ENCODE measurements at places on chromosomes 1 and 21.

- no peak for DNase-seq
Measured at GRCh38 chr1:88284066-88284465, 400.0 kb upstream of the PKN2 start.

GRCh38 chr1:13661539-13661938, 38.4 kb upstream of the PRDM2 start:
- no peak for DNase-seq

DNA sequence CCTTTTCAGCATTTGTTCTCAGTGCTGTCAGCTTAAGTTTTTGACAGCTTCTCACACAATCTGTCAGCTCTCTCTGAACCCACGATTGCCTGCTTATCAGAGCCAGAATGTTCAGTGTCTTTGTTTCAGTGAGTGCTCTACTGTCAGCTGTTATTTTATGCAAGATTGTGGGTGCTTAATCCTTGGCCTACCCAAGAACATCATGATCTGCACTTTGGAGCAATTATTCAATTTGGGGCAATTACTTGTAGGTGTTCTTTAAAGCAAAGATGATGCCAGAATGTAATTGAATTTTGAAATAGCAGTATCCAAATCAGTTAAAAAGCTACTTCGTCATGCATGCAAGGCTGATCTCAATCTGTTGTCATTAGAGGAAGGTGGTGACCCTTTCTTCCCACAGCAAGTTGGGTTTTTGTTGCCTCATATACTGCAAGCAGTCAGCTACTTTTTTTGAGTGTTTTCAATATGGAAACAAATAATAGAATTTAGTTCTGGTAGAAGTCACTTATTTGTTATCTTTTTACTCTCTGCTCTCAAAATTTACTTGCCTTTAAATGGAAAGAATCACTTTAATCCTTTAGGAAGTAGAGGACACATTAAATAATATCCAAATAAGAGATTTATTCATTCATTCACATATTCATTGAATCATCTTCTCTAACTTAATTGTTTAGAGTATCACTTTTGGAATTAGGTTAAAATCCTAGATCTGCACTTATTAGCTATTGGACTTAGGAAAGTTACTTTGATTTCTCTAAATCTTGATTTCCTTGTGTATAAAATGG, 253.5 kb upstream of the CACYBP start:
- no peak for DNase-seq

DNA sequence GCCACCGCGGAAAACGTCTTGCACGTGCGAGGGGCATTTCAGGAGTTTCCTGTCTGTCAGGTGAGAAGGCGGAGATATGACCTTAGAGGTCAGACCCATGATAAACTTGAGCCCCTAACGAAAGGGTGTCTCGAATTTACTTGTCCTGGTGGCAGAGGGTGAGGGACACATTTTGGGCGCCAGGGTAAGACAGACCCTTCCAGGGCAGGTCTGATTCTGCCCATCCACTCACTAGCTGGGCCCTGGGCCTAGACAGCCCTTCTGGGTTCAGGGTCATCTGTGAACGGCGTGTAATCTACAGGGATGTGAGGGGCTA, 395 bp upstream of the CSRP1 start:
- DNase-seq: no peak

DNA sequence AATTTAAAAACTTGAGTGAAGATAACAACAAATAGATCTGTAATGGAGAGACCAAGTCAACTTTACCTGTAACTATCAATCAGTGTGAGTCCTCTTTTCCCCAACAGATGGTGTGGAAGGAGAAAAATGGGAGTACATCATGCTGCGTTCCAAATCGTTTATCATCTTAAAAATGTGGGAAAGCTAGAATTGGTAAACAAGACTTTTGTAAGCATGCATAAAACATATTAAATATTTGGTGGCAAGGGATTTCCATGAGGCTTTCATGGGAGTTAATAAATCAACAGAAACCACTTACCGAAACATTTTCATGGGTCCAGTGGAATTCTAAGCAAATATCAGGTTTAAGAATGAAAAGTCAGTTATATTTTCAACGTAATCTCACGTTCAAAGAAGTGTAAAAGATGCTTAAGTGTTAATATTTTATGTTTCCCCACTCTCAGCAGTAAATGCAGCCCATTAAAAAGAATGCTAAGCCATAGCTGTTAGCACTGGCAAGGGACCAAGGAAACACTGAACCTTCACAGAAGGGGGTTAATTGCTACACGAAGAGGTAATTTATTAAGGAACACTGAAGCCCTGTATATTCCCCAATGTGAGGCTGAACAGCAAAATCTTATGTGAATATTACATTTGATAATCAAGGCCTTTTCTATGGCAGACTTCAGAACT, 117.0 kb downstream of the ZC3H11B start:
- DNase-seq: no peak

- no peak for DNase-seq
Measured at GRCh38 chr1:103243481-103243880, 135.2 kb upstream of the COL11A1 start.

DNA sequence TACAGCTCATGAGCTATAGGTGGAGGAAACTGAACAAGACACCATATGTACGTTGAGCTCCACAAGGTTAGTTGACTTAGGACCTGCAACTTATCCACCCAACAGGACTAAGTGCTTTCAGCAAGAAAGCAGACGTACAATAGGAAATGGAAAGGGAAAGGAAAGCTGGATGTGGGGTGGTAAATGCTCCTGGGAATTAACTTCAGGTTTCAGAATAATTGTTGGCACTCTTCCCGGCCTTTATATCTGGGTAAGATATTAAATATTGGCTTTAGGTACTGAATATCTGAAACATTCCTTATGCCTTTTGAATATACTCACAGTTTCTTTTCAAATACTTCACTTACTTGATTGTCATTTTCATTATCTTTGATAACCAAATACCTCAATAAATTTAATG, 36.3 kb downstream of the GLMN start:
- no peak for DNase-seq

- DNase-seq: no peak
Measured at GRCh38 chr1:4755301-4755845, 101.0 kb downstream of the AJAP1 start.

DNA sequence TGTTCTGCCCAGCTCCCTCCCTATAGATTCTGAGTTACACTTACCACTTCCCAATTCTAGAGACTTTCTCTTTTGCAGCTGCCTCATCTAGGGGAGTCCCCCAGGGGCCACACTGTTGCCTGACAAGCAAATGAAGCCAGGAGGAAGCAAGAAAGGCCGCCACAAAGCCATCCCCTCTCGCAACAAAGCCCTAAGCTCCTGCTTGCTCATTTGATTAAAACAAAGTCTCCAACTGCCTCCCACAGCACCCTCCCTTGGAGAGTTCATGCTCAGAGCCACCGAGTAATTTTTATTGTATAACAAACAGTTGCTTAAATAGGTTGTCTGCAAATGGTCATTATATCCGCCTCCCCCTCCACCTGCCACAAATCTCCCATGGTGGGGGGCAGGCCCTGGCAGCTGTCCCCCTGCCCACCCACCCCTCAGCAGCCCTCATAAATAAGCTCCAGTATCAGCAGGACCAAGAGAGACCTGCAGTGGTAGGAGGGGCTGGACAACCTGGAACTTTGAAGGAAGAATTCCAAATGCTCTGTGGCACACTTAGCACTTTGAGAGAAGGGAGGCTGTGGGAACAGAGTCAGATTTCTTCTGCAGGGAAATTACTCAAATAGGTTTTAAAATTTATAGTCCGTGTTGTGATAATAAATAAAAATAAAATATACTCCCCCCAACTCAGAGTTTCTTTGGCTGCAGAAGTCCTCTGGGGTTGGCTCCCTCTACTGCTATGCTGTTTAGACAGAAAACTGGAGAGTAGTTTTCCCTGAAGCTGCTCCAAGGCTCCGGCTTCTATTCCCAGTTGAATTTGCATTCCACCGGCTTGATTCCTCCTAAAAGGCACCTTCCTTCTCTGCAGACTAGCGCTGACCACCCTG, 237.5 kb downstream of the TTLL7 start:
- no peak for DNase-seq

DNA sequence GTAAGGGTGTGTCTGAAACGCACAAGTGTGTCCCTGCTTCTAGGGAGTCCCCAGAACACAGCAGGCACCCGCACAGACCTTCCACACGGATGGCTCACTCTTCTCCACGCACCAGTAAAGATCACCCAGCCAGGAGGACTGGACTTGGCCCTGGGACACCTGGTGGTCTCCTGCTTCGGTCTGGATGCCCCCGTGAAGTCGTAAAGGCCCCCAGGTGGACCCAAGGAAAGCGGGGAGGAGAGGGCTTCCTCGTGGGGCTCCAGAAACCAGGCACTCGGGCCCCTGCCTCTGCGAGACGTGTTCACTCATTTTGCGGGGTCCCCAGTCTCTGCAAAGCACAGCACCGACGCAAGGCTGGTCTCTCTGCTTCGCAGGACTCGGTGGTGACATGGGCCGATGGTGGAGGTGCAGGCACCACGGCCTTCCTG, 20.2 kb upstream of the COL6A2 start:
- DNase-seq: no peak

DNA sequence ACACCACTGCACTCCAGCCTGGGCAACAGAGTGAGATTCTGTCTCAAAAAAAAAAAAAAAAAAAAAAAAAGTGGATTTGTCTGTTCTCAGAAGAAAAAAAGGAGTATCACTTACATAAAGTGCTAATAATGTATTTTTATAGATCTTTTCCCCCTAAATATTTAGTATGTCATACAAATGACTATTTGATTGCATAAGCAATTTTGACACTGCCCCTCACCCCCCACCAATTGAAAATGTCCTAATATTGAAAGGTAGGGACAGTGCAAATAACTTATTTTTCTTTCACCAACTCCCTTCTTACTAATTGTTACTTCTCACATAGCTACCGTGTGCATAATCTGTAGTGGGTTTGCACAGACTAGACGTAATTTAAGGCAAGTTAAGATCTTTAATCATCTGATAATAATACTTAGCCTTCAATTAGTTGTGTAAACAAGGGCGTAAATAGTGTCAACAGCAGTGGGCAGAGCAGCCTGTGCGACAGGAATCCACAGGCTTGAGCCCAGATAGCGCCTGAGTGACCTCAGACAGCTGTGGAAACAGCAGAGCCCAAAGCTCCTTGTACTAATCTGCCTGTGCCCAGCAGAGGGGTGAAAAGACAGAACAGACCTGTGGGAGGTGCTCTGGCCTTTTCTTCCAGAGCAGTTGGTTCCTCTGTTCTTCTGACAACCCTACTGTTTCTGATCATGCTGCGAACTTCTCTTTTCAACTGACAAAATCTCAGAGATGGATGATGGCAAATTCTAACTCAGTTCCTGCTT, 4.5 kb upstream of the IER5 start:
- no peak for DNase-seq

- DNase-seq: no peak
Measured at GRCh38 chr1:86646256-86646655, 58.1 kb upstream of the SH3GLB1 start.

DNA sequence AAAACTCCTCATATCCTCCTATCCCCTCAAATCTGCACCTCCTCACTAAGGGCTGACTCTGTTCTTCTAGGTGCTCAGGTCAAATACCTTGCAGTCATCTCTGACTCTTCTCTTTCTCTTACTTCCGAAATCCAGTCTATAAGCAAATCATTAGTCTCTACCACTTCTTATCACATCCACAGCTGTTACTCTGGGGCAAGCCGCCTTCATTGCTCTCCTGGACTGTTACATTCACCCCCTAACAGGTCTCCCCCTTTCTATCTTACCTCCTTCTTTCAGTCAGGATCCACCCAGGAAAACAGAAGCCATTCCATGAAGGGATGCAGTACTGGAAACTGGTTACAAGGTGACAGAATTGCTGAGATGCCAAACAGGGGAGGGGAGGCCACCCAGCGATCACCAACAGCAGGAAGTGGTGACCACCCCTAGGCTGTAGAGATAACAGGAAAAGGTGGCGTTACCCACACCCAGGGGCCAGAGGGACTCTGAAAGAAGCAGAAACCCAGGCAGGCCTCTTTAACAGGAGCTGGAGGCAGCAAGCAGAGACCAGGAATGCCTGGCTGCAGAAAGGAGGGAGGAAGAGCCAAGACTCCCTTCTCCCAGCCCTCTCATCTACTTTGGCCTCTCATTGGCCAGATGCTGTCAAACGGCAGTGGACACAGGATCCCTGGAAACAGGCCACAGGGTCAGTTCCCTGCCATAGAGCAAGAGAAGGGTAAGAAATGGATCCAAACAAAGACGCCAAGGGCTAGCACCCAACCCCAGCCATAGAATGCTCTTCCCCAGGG, 55.5 kb upstream of the FOXO6 start:
- no peak for DNase-seq

- no peak for DNase-seq
Measured at GRCh38 chr1:5430911-5431697, 561.1 kb downstream of the NPHP4 start.

GRCh38 chr21:38303300-38303699, 46.5 kb downstream of the KCNJ15 start:
- no peak for DNase-seq

- no peak for DNase-seq
Measured at GRCh38 chr1:104018922-104019674, 269.4 kb downstream of the AMY1C start.

- no peak for DNase-seq
Measured at GRCh38 chr1:146013559-146013922, 8.0 kb downstream of the HJV start.

DNA sequence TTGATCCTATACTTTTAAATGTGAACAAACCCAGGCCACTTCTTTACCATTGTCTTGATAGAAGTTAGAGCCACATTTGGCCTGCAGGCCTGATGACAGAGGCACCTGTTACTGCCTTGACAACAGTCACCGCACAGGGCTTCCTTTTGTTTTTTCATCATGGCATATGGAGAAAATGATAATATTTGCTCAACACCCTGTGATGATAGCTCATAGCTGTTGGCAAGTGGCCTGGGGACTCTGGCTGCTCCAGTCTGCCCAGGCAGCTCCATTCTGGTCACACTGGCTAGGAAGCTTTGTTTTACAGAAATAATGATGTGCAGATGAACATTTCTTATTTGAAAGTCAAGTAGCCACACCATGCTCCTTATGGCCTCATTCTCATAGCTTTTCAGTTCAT, 89.6 kb upstream of the GPR88 start:
- no peak for DNase-seq

DNA sequence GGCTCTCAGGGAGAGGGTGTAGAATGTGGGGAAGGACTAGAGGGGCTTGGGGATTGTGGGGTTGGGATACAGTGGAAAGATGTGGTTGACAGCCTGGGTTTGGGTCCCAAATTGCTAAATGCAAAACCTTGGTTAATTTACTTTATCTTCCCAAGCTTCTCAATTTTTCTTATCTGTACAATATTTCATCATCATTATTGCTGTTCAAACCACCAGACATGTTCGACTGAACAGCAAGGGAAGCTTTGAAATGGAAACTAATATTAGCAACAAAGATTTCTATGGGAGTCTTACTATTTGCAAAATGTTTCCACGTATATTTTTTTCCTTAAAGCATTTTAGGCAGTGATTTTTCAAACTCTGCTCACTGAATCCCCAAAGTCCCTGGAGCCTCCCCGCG, 67.0 kb upstream of the KAZN start:
- DNase-seq: no peak

DNA sequence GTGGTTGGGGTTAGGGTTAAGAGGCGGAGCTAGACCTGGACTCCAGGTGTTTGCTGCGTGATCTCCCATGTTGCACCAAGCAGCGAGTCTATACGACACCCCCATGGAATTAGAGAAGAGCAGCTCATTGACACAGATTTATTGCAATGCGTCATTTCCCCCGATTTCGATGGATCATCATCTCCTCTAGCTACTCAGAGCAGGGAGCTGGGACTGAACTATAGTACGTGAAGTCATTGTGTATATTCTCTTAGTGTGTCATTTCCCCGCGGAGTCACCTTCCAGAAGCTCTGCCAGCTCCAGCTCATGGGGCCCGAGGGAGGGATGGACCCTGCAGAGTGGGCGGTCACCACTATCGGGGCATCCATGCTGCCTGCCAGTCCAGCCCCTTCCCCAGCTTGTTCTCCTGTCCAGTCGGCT, 7.5 kb upstream of the C2CD2 start:
- DNase-seq: no peak
